ENCODE measurements at places on chromosomes 4 and X. TPM values are rescaled to one million over a fixed set of nuclear protein-coding genes. Genes with fewer than 3 reads are reported as not detected.

The CLGN gene
- total RNA-seq: 29.0 TPM

The FOXR2 gene
- not detected for total RNA-seq

The ERAS gene
- not detected for total RNA-seq

The AKAP14 gene
- not detected for total RNA-seq

The NDNF gene
- total RNA-seq: 0.55 TPM

The NALF2 gene
- not detected for total RNA-seq

The POF1B gene
- not detected for total RNA-seq

Measured in uterine smooth muscle cell (primary cell).